NCI-H1092 (cell line): ENCODE measurements at places on chromosomes 12 and 14.

GRCh38 chr14:31020834-31021575, 4.4 kb upstream of the AP4S1 start:
- DNase-seq: no peak

DNA sequence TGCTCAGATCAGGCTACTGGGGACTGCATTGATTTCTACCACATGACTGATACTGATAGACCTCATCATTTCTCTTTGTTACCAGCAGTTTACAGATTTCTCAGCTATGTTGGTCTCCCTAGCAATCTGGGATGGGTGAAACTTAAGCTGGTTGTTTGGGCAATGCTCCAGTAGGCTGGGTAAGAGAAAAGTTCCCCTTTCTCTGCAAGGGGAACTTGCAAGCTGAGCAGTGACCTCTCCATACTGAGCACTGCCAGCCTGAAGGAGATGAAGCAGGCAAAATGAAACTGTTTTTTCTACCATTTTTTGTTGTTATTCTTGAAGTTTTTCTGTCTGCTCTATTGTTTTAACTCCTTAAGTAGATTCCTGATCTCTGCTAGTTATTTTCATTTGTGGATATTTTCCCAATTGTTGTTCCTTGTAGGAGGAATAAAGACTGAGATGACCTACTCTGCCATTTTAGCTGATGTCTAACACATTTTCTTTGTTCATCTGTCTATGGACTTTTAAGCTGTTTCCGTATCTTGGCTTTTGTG, 1.3 kb upstream of the OR4M1 start:
- DNase-seq: no peak

GRCh38 chr12:31772685-31773222, 43.9 kb upstream of the AMN1 start:
- no peak for DNase-seq

DNA sequence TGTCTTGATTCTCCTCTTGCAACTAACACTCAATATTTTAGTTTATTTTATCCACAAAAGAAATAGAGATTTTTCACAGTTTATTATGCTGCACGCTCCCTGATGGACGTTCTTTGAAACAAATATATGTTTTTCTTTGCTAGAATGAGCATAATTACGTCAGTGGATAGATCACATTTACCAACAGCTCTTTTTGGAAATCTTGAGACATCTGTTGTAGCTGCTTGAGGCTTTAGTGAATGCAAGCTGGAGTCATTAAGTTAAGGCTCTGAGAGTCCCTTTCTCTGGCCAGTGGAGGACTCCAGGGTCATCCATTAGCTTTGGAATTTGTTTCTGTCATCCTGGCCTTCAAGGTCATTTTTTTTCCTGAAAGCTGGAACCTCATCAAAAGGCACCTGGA, 405.6 kb upstream of the TMEM132C start:
- no peak for DNase-seq

GRCh38 chr12:130958557-130959140, 4.9 kb downstream of the ADGRD1 start:
- DNase-seq: no peak

- DNase-seq: no peak
Observed at GRCh38 chr12:121942145-121942718, 23.8 kb downstream of the CFAP251 start.

GRCh38 chr14:101489092-101489760, 72.1 kb upstream of the DIO3 start:
- no peak for DNase-seq

- no peak for DNase-seq
Observed at GRCh38 chr12:76883151-76883550, 4.3 kb upstream of the CSRP2 start.

- DNase-seq: no peak
Observed at GRCh38 chr12:93572712-93573551, 457 bp downstream of the SOCS2 start.

DNA sequence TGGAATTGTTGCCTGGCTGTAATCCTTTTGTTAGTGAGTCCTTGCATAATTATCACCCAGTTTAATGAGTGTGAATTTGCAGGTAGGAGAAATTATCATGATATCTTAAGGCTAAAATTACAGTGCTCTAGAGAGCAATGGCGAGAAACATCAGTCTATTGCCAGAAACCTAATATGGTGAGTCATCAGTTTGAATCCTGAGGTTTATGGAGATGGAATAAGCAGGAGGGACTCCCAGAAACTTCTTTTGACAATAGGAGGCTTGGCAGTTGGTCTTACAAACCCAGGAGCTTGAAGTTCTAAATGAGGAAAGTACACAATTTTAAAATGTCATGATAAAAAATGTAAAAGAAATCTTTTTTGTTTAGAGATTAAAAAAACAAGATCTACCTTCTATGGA, 31.5 kb upstream of the CRADD start:
- no peak for DNase-seq

- DNase-seq: peak; percentile 86
Observed at GRCh38 chr14:88189417-88190191, 133.5 kb downstream of the KCNK10 start.

- no peak for DNase-seq
Observed at GRCh38 chr14:106610691-106611090, 1084.3 kb downstream of the TMEM121 start.

- DNase-seq: no peak
Observed at GRCh38 chr14:47674543-47675465, 601 bp downstream of the MDGA2 start.

GRCh38 chr12:17954788-17955187, 135.2 kb downstream of the RERGL start:
- DNase-seq: no peak

GRCh38 chr12:60630796-60631195, 1035.0 kb downstream of the SLC16A7 start:
- no peak for DNase-seq

DNA sequence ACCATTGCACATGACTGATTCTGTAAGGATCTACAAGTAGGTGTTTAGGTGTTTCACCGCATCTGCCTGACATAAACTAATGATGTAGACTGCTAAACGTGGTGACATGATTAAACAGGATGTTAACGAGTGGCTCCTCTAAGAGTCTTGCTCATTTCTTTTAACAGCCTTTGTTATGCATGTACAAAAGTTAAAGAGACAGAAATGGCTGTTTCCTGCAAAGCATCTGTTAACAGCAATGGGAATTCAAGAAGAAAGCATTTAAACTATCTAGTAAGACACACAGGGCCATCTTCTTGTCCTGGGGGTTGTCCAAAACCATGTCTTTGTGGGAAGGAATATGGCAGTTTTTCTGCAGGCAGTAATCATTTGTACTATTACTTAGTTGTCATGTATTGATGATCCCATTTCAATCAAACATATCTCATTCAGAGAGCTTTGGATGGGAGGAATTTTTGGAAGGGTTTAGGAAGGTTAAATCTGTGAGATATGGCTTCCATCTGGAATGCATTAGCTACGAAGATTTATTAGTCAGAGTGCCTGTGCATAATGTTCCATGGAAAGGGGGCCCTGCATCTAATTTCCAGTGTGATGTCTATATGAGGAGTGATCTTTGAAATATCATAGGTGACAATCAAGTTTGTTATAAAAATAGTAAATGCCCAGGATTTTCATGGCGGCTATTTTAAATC, 495.1 kb downstream of the EGLN3 start:
- DNase-seq: no peak

DNA sequence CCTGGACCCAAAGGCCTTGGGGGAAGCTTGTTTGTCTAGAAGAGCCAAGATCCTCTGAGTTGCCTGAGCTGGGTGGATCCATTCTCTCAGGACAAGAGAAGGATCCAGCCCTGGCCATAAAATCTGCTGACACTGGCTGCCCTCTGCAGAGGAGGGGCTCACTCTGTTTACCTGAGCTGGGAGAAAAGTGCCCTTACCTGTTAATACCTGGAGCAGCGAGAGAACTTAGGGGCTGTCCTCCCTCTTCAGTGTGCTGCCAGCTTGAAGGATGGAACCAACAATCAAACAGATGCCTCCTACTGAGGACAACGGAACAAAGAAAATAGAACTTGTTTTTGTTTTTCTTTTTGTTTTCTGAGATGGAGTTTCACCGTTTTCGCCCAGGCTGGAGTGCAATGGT, 7.3 kb upstream of the KRT7 start:
- DNase-seq: no peak

GRCh38 chr12:51108136-51108535, 24.7 kb upstream of the CSRNP2 start:
- DNase-seq: no peak

GRCh38 chr12:65948320-65949008, 124.2 kb downstream of the HMGA2 start:
- DNase-seq: no peak

DNA sequence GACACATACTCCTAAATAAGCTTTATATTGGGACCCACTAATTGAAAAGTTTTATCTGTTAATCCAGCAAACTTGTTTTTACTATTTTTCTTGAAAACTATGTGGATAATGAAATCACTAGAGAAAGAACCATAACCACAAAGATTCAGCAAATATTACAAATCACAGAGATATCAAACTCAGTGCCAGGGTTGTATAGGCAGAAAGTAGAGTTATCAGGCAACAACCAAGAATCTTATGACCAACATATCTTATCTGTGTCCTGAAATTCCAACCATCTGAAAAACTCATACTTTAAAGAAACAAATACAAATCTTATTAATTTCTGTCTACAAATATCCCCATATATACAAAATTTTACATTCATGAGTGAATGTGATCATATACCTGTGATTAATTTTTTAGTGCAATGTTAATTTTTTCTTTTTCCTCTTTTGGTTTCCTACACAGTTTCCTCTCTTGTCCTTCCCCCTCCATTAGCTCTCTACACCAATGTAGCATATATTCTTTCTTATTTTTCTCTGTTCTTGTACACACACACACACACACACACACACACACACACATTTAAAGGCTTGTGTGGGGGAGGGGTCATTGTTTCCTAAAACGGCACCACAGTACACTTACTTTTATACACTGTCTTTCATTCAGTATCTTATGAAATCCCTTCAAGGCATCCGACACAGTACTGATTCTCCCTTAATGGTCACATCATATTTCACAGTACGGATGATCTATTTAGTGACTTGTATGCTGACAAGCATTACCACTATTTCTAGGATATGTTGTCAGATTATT, 18.6 kb downstream of the AMN1 start:
- DNase-seq: no peak

DNA sequence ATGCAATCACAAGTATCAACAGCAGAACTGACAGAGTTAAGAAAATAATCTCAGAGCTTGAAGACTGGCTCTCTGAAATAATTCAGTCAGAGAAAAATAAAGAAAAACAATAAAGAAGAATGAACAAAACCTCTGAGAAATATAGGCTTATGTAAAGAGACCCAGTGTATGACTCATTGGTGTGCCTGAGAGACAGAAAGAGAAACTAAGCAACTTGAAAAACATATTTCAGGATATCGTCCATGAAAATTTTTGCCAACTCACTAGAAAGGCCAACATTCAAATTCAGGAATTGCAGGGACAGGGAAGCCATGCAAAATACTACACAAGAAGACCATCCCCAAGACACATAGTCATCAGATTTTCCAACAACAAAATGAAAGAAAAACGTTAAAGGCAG, 56.2 kb downstream of the APOBEC1 start:
- DNase-seq: no peak

GRCh38 chr14:93954900-93955849, 21.2 kb downstream of the ASB2 start:
- DNase-seq: no peak

- no peak for DNase-seq
Observed at GRCh38 chr14:73225496-73225895, 11.8 kb upstream of the PAPLN start.

DNA sequence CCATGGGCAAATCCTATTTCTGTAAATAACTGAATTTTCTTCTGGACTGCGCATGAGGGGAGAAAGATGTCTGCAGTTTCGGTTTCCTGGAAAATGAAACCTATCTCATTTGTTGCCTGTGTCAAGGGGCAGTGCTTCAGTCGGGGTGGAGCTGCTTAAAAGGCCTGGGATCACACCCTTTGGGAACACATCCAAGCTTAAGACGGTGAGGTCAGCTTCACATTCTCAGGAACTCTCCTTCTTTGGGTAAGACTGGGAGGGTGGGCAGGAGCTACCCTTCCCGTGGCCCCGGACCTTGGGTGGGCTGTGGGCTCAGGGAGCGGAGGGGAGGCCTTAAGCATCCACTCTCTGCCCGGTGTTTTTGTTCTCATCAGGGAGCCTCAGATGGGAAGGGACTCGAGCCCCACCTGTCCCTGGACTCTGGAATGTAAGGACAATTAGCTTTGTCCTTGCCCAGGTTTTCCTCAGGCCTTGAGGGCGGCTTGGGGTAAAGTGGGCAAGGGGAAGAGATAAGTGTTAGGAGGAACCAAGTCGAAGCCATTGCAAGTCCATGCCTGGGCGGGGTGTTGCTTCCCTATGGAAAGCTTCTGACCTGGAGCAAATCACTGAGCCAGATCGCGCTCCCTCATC, at the start of gene IFI27:
TSS of gene IFI27 (plus strand) at position 185 of the 630 bp plus-strand sequence.
- no peak for DNase-seq

DNA sequence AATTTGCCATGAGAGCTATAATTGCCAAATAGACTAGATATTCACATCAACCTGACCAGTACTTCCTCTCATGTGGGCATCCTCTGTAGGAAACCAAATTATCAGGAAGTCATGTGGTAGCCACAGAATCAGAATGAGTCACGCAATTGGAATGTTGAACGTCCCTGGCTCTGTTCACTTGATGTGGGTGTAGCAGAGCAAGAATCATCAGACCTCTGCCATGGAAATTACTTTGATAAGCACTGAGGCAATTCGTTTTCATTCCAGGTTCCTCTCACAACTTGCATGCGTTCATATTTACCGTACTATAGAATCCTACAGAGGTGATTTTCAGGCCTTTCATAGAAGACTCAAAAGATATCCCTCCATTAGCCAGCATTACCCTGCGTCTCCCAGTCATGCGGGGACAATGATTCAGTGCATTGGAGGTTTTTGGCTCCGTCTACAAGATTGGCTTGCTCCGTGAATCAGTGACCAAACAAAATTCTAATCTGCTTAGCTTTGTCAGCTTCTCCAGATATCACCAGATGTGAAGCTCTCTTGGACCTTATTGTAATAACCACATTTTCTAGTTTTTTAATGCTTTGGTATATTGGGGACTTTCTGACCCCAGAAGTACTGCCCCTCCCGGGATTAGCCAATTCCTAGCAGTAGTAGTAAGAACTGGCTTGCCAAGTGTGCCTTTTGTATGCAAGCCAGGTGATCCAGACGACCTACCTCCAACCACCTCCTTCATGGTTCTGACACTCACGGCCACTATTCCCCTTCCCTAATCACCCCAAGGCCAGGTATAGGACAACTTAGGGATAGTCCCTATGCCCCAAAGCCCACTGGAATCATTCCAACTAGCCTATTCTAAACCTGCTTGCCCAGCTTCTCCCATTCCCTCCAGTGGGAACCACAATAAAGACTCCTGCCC, 133.4 kb downstream of the KICS2 start:
- DNase-seq: no peak

- peak; percentile 73 for DNase-seq
Observed at GRCh38 chr14:76386944-76387782, 11.2 kb downstream of the ESRRB start.

DNA sequence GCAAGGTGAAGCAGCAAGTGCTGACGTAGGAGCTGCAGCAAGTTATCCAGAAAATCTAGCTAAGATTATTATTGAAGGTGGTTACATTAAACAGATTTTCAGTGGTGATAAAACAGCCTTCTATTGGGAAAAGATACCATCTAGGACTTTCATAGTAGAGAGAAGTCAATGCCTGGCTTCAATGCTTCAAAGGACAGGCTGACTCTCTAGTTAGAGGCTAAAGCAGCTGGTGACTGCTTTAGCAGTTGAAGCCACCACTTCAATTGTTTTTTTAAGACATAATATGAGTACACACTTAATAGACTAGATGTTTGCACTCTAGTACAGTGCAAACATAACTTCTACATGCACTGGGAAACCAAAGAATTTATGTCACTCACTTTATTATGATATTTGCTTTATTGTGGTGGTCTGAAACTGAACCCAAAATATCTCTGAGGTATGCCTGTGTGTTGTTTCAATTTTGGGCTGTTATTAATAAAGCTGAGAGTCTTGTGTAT, 1026.9 kb upstream of the FOXG1 start:
- DNase-seq: peak; percentile 13
